Small intestine (tissue), 16 donors: ENCODE measurements at places on chromosomes 16 and 17. TPM values are rescaled to one million over a fixed set of nuclear protein-coding genes. Genes with fewer than 3 reads are reported as not detected.
A peak's percentile ranks its signal among the peaks of the same experiment; 100 is the strongest.

DNA sequence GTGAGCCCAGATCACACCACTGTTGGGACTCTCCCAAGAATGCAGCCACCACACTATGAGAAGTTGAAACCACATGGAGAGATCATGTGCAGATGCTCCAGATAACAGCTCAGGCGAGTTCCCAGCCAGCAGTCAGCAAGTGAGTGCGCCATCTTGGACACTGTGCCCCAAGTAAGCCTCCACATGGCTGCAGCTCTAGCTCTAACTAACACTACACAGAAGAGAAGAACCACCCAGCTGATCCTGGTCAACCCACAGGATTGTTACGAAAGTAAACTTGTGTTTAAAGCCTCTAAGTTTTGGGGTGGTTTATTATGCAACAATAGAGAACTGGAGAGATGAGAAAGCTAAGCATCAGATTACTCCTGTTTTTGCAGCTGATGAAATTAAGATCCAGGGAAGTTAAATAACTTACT, 25.8 kb downstream of the SLC38A7 start:
- no peak overlapping the region for H3K27ac ChIP-seq
- H3K4me3 ChIP-seq, result no peak overlapping the region
- peaks cover 2% of the 10 kb centered on the region for H3K4me1 ChIP-seq

GRCh38 chr16:491220-491919, 36.1 kb upstream of the CAPN15 start:
- H3K4me1 ChIP-seq, result no peaks in the 10 kb centered on the region
- no peak overlapping the region for H3K27ac ChIP-seq
- DNase-seq, result no peak
- H3K36me3 ChIP-seq, result no peaks in the 10 kb centered on the region
- H3K27me3 ChIP-seq, result no peaks in the 10 kb centered on the region
- H3K4me3 ChIP-seq, result no peak overlapping the region

- DNase-seq, result no peak
- H3K27me3 ChIP-seq, result no peaks in the 10 kb centered on the region
- no peaks in the 10 kb centered on the region for H3K36me3 ChIP-seq
- no peak overlapping the region for H3K4me3 ChIP-seq
These were observed 31.2 kb upstream of the TENT4B start for GRCh38 chr16:50121721-50122445.

DNA sequence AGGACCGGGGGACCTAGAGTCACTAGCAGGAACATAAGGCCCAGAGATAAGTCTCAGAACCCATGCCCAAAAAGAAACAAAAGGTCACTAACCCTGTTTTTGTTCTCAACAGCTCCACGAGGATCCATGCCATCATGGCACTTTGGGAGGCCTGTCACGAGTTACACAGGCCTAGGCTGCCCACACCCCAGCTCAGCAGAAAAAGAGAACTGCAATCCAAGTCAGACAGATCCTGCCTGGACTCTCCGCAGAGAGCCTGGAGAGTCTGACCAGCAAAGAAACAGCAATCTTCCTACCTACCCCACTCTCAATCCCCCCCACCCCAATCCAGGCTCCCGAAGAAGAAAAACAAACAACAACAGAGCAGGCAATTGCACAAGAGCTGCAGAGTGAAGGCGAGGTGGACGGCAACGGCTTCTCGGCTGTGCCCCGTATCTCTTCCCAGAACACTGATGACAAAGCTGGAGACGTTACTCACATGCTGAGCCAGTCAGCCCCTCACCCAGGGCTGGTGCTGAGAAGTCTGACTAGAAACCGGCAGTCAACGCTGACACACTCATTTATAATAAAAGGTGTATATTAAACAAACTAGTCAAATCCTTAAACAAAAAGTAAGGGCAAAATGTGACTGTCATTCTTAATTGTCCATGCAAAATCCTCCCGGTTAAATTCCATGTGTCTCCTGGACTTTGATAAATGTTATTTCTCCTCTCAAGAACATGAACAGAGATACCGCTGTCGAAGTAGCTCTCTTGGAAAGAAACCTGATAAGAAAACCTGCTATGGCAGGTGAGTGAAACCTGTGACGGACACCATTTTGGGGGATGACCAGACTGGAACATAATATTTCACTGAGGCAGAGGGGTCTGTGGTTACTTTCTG, 89.3 kb downstream of the SMG6 start:
- peak overlapping the region; percentile 80 for H3K27ac ChIP-seq
- peaks cover 8% of the 10 kb centered on the region for H3K4me1 ChIP-seq
- peaks cover 10% of the 10 kb centered on the region for H3K36me3 ChIP-seq
- H3K4me3 ChIP-seq, result no peak overlapping the region
- no peaks in the 10 kb centered on the region for H3K27me3 ChIP-seq
- peak; percentile 64 for DNase-seq

The HSF5 gene
- 0.01 TPM for polyA plus RNA-seq

DNA sequence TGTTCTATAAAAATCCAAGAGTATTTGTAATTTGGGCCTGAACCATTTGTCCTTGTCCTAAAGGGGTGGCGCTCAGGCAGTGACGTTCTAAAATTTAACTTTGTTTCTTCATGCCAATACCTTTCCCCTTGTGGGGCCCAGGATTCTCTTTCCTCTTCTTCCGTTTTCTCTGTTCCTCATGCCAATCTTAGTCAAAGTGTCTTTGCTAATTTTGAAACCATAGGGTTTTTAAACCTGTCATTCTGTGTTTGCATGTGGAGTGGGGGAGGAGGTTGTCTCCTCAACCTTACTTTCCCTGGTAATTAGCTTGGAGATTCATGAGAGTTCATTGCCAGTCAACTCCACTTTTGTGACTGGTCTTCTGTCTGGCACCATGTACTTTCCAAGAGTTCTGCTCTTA, 337.1 kb downstream of the MAF start:
- no peaks in the 10 kb centered on the region for H3K4me1 ChIP-seq
- H3K36me3 ChIP-seq, result no peaks in the 10 kb centered on the region
- DNase-seq, result no peak
- no peaks in the 10 kb centered on the region for H3K27me3 ChIP-seq
- no peak overlapping the region for H3K27ac ChIP-seq

DNA sequence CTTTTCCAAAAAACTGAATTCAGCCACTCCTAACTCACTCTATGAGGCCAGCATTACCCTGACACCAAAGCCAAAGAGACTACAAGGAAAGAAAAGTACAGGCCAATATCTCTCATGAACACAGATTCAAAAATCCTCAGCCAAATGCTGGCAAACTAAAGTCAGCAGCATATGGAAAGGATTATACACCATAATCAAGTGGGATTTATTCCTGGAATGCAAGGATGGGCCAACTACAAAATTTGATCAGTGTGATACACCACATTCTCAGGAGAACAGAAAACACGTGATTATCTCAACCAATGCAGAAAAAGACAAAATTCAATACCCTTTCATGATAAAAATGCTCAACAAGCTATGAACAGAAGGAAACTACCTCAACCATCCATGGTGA, 7.7 kb upstream of the AATK start:
- no peak overlapping the region for H3K27ac ChIP-seq
- no peaks in the 10 kb centered on the region for H3K27me3 ChIP-seq
- DNase-seq, result no peak
- H3K36me3 ChIP-seq, result no peaks in the 10 kb centered on the region
- H3K4me1 ChIP-seq, result peaks cover 12% of the 10 kb centered on the region
- H3K4me3 ChIP-seq, result no peak overlapping the region

DNA sequence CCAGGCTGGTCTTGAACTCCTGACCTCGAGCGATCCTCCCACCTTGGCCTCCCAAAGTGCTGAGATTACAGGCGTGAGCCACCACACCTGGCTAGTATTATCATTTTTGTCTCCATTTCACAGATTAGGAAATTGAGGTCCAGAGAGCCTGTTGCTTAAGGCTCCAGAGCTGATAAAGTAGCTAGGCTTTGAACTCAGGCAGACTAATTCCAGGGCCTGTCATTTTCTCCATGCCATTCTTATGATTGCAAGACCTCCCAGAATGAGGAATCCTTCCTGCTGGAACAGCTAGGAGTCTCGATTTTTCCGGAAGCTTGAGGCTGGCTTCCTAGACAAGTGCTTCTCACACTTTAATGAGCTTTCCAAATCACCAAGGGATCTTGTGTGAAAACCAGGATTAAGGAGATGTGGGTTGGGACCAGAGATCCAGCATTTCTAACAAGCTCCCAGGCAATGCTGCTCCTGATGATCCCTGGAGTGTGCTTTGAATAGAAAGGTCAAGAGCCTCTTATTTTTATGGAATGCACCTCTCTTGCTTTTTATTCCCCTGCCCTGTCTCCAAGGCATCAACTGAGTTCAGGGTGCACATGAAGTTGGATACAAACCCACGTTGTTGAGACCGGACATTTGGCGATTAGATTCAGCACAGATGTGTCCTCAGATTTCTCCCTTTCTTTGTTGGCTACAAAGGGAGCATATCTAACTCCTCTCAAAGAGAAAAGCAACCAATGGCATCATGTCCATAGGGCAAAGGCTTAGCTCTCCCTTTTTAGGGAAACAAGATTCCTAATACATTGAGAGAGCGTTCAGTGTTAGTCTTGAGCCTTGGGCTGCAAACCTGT, 40.3 kb upstream of the FAM20A start:
- no peak for DNase-seq
- H3K4me1 ChIP-seq, result no peaks in the 10 kb centered on the region
- no peaks in the 10 kb centered on the region for H3K27me3 ChIP-seq

- H3K36me3 ChIP-seq, result no peaks in the 10 kb centered on the region
- H3K27me3 ChIP-seq, result no peaks in the 10 kb centered on the region
- peak overlapping the region; percentile 11 for H3K4me3 ChIP-seq
- H3K27ac ChIP-seq, result peak overlapping the region; percentile 90
- H3K4me1 ChIP-seq, result peaks cover 13% of the 10 kb centered on the region
These were observed 4.2 kb downstream of the METRNL start for GRCh38 chr17:83083368-83084201.

The STAC2 gene
- not detected for polyA plus RNA-seq

DNA sequence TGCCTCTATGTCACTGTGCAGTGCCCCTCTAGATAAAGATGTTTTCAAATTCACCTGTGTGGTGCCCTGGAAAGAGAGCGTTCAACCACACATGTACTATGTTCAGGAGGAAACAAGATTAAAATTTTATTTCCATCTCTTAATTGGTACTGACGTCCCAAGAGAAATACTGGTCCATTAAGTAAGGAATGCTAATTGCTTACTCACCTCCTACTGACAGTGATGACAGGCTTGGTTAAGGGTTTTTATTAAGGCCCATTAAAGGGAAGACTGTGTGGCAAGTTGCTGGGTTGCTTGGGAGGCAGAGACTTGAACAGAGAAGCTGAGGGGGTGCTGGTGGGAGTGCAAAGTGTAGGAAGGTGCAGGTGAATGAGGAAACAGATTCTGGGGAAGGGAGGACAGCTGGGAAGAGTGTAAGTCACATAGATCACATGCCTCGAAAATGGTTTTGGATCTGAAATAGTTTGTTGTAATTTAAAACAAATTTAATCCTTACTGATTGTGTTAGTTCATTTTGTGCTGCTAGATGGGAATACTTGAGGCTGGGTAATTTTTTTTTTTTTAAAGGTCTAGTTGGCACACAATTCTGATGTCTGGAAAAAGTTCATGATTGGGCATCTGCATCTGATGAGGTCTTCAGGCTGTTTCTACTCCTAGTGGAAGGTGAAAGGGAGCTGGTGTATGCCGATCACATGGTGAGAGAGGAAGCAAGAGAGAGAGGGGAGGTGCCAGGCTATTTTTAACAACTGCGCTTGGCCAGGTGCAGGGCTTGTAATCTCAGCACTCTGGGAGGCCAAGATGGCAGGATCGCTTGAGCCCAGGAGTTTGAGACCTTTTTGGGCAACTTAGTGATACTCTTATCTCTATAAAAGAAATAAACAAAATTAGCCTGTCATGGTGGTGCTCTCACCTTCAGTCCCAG, 140.5 kb downstream of the CACNG3 start:
- H3K4me1 ChIP-seq, result no peaks in the 10 kb centered on the region
- H3K27me3 ChIP-seq, result no peaks in the 10 kb centered on the region
- DNase-seq, result no peak
- no peaks in the 10 kb centered on the region for H3K36me3 ChIP-seq
- no peak overlapping the region for H3K4me3 ChIP-seq

The ACTG1 gene
- polyA plus RNA-seq, result 1,318 TPM

The CDR2 gene
- polyA plus RNA-seq, result 41.0 TPM

The ASPHD1 gene
- polyA plus RNA-seq, result 1.1 TPM

DNA sequence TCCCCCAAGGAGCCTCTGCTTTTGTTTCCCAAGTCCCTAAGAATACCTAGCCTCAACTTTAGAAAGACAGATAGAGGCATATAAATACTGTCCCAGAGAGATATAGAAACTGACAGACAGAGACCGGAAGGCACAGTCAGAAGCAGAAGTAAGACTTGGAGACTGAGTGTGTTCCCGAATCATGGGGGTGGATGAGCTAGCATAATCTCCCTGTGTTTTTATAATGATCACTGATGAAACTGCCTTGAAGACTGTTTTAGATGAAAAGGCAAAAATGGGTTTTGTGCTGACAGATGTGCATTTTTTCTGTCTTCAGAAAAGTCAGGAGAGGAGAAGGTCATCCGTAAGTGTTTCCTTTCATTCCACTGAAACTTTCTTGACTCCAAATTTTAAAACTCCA, 8.3 kb upstream of the PSMD3 start:
- H3K4me1 ChIP-seq, result no peaks in the 10 kb centered on the region
- no peak for DNase-seq
- H3K27me3 ChIP-seq, result no peaks in the 10 kb centered on the region
- no peak overlapping the region for H3K4me3 ChIP-seq
- H3K27ac ChIP-seq, result no peak overlapping the region
- no peaks in the 10 kb centered on the region for H3K36me3 ChIP-seq

DNA sequence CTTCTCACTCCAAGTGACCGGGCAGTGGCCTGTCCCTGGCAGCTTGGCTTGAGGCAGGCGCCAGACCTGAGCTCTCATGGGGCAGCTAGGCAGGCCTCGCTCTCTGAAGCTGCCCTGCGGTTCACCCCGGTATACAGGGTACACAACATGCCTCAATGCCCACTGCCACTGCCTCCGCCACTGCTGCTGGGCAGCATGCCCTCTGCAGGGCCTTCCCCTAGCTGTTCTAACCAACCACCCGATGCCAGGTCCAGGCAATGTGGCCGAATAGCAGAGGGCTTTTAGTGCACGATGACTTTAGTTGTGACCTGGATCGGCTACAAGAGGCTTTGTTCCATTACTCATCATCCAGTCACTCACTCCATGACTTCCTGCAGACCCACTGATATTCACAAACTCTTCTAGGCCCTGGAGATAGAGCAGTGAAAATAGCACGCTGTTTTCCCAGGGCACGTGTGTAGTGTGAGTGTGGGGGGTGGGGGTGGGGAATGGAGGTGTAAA, 19.7 kb downstream of the CDC42EP4 start:
- no peak overlapping the region for H3K4me3 ChIP-seq
- H3K27ac ChIP-seq, result no peak overlapping the region
- no peak for DNase-seq
- H3K36me3 ChIP-seq, result no peaks in the 10 kb centered on the region

The ANKRD40CL gene
- polyA plus RNA-seq, result 39.0 TPM

The CCL1 gene
- not detected for polyA plus RNA-seq

The ABCA10 gene
- 5.8 TPM for polyA plus RNA-seq
